CD14-positive monocyte (primary cell): ENCODE measurements at places on chromosomes 3 and 15. TPM values are rescaled to one million over a fixed set of nuclear protein-coding genes. Genes with fewer than 3 reads are reported as not detected.

- H3K36me3 ChIP-seq, result no peaks in the 10 kb centered on the region
- H3K4me1 ChIP-seq, result peaks cover 5% of the 10 kb centered on the region
- no peak overlapping the region for H3K27ac ChIP-seq
- DNase-seq, result no peak
- H3K27me3 ChIP-seq, result no peaks in the 10 kb centered on the region
Observed at GRCh38 chr3:111539351-111540331, 2.4 kb upstream of the CD96 start.

- H3K27me3 ChIP-seq, result no peaks in the 10 kb centered on the region
- H3K4me1 ChIP-seq, result no peaks in the 10 kb centered on the region
- DNase-seq, result no peak
- H3K4me3 ChIP-seq, result no peak overlapping the region
- no peaks in the 10 kb centered on the region for H3K36me3 ChIP-seq
Observed at GRCh38 chr15:60797444-60798040, 318.6 kb upstream of the ICE2 start.

- H3K4me1 ChIP-seq, result no peaks in the 10 kb centered on the region
- no peaks in the 10 kb centered on the region for H3K36me3 ChIP-seq
- no peak overlapping the region for H3K4me3 ChIP-seq
- peaks cover 8% of the 10 kb centered on the region for H3K27me3 ChIP-seq
- DNase-seq, result no peak
Observed at GRCh38 chr3:115667738-115668065, 44.4 kb downstream of the GAP43 start.

- DNase-seq, result no peak
- no peak overlapping the region for H3K27ac ChIP-seq
- no peaks in the 10 kb centered on the region for H3K36me3 ChIP-seq
Observed at GRCh38 chr15:54083501-54083900, 105.3 kb downstream of the UNC13C start.

DNA sequence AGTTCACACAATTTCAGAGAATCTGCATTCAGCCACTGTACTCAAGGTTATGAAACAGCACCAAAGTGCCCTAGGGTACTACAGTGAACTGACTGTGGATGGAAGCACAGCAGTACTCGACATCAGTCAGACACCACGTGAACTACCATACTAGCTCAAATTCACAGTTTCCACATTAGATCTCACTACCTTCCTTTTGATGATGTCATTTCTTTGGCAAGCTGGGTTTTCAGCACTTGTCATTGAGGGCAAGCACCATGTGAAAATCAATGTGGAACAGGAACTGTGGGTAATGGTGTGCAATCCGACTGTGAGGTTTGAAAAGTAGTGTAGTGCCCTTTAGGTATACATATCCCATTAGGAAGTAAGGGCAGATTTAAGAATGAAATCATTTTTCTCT, 110.5 kb upstream of the BFSP2 start:
- H3K27me3 ChIP-seq, result no peaks in the 10 kb centered on the region
- no peak overlapping the region for H3K4me3 ChIP-seq
- no peak for DNase-seq

DNA sequence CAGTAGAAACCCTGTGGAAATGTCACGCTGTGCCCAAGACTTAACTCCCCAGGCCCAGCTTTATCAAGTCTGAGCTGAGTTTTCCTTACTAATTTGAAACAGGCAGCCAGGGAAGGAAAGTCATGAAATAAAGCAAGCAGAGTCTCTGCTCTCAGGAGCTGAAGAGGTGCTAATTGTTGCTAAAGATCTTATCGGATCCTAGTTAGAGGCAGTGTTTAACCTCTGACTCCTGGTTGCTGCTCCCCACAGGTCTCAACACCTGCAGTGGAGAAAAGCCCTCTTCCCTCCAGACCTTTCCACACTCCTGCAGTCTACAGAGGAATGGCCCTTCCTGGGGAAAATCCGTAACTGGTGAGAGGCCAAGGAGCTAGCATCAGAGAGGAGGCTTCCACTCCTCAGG, 628.2 kb downstream of the NTRK3 start:
- H3K4me1 ChIP-seq, result no peaks in the 10 kb centered on the region
- H3K36me3 ChIP-seq, result no peaks in the 10 kb centered on the region
- H3K27ac ChIP-seq, result no peak overlapping the region
- no peaks in the 10 kb centered on the region for H3K27me3 ChIP-seq
- no peak for DNase-seq
- no peak overlapping the region for H3K4me3 ChIP-seq

KBTBD8 gene
- 2.0 and 11.7 TPM in 2 replicates for polyA plus RNA-seq

CNTN3 gene
- not detected in 2 replicates for polyA plus RNA-seq

PLCH1 gene
- not detected for polyA plus RNA-seq
